ENCODE measurements at places on chromosomes 13 and 19. TPM values are rescaled to one million over a fixed set of nuclear protein-coding genes. Genes with fewer than 3 reads are reported as not detected.

Gene CLDND2
- not detected for polyA plus RNA-seq

Gene PINLYP
- 0.61 TPM for polyA plus RNA-seq

Gene WTIP
- 0.03 TPM for polyA plus RNA-seq

Gene C19orf73
- 2.6 TPM for polyA plus RNA-seq

Gene CD37
- polyA plus RNA-seq = 104 TPM

All from immature natural killer cell (primary cell).